ENCODE measurements at places on chromosomes 2 and 18. TPM values are rescaled to one million over a fixed set of nuclear protein-coding genes. Genes with fewer than 3 reads are reported as not detected.

GRCh38 chr2:178917555-178917954 is 110.3 kb upstream of the TTN start:
- DNase-seq = no peak

DNA sequence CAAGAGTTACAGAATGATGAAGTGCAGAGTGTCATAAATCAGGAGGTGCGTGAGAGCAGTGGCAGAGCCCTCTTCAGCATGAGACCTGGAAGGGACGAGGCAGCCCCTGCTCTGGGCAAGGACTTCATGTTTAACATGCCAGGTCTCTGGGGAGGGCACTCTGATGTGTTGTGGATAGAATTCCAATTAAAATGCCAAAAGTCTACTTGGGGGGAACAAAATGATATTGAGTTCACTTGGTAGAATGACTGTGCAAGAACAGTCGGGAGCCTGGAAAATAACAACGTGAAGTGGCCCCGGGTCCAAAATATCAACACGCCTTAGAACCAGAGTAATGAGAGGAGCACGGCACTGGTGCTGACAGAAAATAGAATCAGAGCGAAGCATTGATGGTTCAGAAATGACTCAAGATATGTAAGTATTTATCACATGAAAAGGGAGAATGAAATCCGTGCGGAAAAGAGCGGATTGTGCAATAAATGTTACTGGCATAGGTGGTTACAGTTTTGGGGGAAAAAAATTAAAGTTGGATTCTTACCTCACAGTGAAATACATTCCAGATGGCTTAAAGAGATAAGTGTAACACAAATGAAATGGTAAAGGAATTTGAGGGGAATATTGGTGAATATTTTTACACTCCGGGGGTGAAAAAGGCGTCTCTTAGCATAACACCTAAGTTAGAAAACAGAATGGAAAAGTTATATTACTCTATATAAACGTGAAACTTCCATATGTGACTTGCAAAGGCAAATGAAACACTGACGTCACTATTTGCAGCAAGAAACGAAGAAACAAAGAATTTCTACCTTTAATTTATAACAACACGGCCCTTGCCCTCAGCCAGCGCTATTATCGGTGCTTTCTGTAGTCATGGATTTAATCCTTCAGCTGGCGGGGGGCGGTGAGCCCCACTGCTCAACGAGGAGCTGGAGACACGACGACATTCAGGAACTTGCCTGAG is 159.4 kb upstream of the TWIST2 start:
- no peak for DNase-seq

DNA sequence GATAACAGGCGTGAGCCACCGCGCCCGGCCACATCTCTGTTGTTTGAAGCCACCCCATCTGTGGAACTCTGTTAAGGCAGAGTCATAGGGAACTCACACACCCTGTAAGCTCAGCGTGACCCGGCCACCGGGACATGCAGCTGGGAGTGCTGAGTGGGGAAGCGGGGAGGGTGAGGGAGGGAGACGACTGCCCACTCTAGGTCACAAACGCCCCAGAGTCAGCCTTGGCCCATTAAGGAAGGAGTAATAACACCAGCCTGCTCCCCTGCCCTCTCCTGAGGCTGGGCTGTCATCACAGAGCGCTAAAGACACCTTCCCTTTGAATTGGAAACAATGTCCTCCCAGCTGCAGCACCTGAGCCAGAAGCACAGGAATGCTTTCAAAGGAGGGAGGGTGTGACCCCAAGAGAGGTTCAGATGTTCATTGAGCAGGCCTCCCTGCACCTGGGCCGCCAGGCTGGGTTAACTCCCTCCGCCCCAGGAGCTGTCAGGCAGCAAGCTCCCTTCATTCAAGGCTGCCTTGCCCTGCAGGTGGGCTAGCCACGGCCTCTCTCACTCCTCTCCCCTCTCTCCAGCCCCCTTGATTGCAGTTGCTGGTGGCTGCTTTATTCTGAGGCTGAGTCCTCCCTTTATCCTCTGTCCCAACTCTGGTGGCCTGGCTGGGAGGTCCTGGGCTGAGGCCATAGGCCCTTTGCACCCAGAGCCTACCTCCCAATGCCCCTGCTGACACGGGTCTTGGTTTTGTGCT is 77.2 kb upstream of the HPCAL1 start:
- DNase-seq = no peak

The REG1A gene
- total RNA-seq = not detected

The PKDCC gene
- not detected for total RNA-seq

The CPO gene
- not detected for total RNA-seq

DNA sequence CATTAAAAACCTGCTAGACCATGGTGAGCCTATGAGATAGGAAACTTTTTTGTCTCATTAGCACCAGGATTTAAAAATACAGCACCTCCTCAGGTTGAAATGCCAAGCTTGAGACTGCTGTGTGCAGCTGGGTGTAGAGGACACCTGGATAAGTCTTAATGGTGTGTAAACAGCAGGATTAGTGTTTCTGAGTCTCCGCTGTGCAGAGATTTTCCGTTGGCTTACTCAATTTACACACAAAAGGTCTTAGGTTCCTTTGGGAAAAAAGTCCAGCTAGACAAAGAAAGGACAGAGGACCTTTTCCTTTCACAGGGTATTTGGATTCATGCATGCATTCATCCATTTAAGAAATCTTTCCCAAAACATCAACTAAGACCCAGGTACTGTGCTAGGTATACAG is 168.1 kb downstream of the NRXN1 start:
- no peak for DNase-seq

GRCh38 chr2:19435815-19436214 is 77.4 kb upstream of the OSR1 start:
- no peak for DNase-seq

The MDH1B gene
- 0.45 TPM for total RNA-seq

DNA sequence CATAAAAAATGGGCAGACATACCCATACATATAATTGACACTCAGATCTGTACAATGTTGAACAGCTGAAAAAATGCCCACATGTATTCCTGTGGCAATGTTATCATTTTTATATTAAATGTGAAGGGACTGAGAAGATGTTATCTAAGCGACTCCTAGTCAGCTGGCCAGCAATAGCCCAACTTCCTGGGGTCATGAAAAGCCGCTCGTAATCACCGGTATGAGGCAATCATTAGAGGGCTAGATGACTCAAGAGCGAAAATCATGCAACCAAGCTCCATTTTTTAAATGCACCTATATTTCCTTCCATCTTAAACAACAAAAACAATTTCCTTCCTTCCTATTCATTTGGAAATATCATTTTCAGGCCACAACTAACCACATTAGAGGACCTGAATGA is 274.6 kb upstream of the CCDC68 start:
- DNase-seq = no peak

GRCh38 chr18:43886341-43886740 is 609.1 kb upstream of the SYT4 start:
- no peak for DNase-seq

GRCh38 chr18:11149441-11150270 is at the start of gene PIEZO2:
PIEZO2 (minus strand) TSS chr18:11149569; CDS start chr18:11148588, 981 bp downstream.
- no peak for DNase-seq

- no peak for DNase-seq
These were observed 106.8 kb downstream of the BCL11A start for GRCh38 chr2:60446413-60447267.

The DPYSL5 gene
- total RNA-seq = not detected

The TMEM198 gene
- 3.6 TPM for total RNA-seq

DNA sequence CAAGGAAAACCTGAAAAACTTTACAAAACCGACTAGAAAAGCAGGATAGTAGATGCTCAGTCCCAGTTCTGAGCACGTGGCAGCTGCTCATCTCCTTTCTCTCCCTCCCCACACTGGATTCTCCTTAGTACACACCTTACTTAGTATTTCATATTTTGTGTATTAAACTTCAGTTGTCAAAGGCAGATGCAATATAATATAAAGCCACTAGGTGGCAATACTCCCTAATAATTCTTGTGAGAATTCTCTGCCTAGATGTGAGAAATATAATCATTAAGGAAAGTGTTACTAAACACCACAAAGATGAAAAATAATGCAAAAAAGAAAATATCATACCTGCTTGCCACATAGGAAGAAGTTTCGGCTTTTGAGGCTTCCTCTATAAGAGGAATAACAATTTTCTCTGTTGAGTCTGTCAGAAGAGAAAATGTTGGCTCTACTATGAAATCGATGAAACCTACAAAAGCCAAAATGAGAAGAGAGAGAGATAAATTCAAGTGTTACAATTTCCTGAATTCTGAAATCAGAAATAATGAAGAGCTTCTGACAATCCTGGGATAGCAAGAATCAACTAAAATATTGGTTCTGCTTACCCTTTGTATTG is 200.6 kb downstream of the PPP1R1C start:
- no peak for DNase-seq

The MGAT4A gene
- 25.0 TPM for total RNA-seq

The LAMA1 gene
- total RNA-seq = not detected

The MC2R gene
- not detected for total RNA-seq

DNA sequence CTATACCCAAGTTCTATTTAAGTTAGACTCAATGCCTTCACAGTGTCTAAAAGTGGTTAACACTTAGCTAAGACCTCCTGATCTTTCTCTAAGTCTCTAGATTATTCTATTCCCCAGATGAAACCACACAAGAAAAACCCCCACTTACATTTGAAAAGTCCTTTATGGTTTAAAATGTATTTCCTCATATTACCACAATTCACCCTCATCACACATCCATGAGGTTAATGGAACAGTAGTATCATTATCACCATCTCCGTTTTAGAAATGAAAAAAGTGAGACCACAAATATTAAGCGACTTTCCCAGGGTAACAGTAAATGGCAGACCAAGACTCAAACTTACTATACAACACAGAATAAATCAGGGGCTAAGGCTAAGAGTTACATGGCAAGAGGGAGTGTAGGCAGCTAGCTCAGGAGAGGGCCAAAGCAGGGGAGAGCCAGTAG is 28.6 kb downstream of the EPG5 start:
- no peak for DNase-seq

DNA sequence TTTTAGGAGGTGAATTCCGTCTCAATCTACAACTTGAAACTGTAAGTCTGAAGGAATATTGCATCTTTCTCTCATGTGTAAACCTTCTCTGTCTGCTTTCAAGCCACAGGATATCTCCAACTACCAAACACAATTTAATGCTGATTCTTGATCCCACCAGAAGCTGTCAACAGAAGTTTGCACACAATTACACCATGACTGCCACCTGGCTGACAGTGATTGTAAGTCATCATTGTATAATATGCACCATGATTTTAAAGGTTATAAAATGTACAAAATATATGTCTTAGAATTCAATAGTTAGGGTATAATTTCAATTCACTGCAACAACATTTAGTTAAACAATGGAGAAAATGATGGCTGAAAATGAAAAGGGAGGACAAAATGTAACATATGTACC is 18.4 kb downstream of the PREPL start:
- DNase-seq = no peak

DNA sequence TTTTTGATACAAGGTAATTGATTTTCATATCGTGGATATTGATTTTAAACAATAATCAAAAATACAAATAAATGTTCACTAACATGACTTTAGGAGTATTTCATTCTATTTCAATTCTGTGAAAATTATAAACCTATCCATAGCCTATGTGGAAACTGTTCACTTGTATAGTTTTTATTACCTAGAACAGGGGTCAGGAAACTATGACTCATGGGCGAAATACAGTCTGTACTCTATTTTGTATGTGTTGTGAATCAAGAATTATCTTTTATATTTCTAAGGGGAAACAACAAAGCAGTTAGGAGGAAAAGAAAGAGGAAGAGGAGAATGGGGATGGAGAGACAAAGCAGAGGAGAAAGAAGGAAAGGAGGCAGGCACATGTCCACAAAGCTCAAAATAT is 181.7 kb upstream of the VRK2 start:
- no peak for DNase-seq

The LINC00305 gene
- total RNA-seq = not detected

GRCh38 chr2:77807531-77808215 is 285.5 kb upstream of the LRRTM4 start:
- DNase-seq = no peak

The UGT1A4 gene
- not detected for total RNA-seq

The ARHGEF4 gene
- total RNA-seq = not detected

GRCh38 chr2:209977386-209978239 is 24.8 kb upstream of the RPE start:
- no peak for DNase-seq

- DNase-seq = no peak
These were observed 592 bp downstream of the ZNF397 start for GRCh38 chr18:35241448-35241804.

GRCh38 chr2:108911807-108912628 is 77.0 kb downstream of the EDAR start:
- DNase-seq = no peak

The GPR35 gene
- total RNA-seq = 5.9 TPM

The SPATA3 gene
- 0.50 TPM for total RNA-seq

DNA sequence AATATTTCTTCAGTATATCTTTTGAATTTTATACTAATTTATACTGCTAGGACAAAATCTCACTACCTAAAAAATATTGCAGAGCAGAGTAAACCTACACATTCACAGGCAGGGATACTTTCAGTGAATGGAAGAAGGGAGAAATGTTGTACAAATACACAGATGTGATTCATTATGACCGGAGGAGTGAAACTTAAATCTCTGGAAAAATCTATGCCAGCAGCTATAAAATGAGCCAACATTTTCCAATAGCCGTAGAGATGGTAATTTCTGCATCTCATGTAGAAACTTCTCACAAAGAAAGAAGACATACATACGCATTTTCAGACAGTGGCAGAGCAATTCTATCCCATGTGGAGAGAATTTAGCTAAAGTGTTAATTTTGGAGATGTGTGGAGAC is 54.8 kb downstream of the KCNS3 start:
- DNase-seq = no peak

DNA sequence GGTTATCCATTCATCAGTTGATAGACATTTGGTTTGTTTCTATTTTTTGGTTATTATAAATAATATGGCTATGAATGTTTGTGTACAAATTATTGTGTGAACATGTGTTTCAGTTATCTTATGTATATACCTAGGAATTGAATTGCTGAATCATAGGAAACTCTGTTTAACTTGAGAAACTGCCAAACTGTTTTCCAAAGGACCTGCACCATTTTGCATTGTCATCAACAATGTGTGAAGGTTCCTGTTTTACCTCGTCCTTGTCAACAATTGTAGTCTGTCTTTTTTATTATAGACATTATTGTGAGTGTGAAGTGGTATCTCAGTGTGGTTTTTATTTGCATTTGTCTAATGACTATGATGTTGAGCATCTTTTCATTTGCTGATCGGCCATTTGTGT is 17.1 kb downstream of the PDK1 start:
- DNase-seq = no peak

DNA sequence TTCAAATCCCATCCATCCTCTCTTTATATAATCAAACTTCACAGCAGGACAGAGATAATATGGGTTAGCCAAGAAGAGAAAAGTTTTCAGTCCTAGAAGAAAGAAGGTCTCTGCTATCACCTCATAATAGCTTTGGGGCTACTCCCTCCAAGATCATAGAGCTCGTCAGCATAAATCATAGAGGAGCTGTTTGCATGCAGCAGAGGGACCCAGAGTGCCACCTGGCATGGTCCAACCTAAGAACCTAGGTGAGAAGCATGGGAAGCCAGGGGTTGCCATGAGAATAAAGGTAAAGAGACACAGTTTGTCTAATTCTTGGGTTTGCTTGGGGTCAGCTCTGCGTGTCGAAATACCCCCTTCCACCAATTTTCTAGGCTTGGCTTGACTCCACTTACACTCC is 87.1 kb upstream of the CYP1B1 start:
- DNase-seq = no peak

All from natural killer cell treated with Interleukin-12 subunit alpha and Interleukin-12 subunit beta and Interleukin-15 and Interleukin-18, amount 100 ng/mL, for 72 hours (primary cell).